Fibroblast of skin of right biceps (primary cell): ENCODE measurements at places on chromosomes 7 and 10.

DNA sequence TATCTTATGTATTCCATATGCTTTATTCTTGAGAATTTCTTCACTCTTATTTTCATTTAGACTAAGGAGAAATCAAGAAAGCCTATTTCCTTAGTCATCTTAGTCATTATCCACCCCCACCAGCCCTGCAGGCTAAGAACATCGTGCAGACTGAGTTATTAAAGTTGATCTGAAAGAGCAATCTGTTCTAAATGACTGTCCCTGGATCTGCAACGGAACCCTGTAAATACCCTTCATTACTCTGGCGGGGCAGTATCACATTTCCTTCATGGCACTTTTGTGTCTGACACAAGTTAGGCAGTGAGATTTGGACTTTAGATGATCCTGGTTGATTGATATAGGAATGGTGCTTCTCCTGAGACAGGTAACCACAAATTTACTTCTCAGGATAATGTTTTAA is 3.5 kb upstream of the MYPN start:
- peak; percentile 91 for DNase-seq

DNA sequence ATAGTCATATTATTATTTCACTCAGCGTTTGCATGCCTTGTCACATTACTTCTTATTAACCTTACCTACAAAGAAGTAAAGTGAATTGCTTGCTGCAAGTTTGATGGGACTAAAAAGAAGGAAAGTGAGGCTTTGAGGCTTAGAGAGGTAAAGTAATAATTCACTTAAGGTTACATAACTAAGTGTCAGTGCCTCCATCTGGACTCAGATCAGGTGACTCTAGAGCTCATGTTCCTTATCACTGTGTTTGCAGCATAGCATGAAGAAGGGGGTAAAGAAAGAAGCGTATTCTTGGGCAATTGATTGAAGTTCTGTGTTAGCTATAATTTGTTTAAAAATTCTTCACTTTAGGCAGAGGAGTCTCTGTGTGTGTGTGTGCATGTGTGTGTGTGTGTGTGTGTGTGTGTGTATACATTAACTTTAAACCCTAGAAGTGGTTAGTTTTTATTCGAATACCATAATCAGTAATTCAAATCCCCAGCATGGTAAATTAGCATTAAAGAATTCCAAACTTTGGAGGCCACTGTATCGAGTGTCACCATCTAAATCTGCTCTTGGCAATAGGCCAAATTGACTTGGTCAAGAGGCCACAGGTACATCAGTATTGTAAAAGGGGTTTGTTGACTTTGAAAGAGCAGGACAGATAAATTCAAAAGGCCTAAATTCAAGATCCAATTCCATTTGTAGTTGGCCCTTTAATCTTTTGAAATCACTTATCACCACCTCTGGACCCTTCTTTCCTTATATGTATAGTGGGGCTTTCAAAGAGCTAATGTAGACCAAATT is 2.2 kb upstream of the PON3 start:
- DNase-seq: no peak

DNA sequence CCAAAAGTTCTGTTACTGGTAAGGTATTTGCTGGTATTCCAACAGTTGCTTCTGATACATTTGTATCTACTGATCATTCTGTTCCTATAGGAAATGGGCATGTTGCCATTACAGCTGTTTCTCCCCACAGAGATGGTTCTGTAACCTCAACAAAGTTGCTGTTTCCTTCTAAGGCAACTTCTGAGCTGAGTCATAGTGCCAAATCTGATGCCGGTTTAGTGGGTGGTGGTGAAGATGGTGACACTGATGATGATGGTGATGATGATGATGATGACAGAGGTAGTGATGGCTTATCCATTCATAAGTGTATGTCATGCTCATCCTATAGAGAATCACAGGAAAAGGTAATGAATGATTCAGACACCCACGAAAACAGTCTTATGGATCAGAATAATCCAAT is 131.0 kb downstream of the AASS start:
- DNase-seq: peak; percentile 16

DNA sequence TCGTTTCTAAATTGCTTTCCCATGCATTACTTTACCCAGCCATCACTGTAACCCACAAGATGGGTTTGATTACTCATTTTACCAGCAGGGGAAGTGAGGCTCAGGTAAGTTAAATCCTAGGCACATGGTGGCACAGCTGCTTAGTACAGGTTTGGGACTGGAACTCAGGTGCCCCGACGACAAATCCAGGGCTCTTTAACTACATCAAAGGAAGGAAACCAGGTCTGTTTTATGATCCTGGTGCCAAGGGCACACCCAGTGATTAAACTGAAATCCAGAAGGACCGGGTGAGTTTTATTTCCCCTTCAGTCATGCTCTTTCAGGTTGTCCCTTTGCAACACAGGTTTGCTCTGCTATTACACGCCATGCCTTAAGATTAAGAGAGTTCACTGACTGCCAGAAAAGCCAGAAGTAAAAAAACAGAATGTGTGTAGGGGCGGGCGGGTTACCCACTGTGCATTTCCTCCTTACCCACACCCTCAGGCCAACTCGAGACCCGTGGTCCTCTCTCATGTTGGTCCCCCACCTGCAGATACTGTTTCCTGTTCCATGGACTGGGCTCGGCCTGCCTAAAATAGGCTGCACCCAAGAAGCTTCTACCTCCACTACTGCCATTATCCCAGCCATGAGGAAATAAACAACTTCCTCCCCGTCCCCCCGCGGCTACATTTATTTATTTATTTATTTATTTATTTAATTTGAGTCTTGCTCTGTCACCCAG is 55.1 kb upstream of the KDM7A start:
- no peak for DNase-seq

- DNase-seq: no peak
Measured at GRCh38 chr7:9796241-9796640, 1177.4 kb upstream of the PHF14 start.

DNA sequence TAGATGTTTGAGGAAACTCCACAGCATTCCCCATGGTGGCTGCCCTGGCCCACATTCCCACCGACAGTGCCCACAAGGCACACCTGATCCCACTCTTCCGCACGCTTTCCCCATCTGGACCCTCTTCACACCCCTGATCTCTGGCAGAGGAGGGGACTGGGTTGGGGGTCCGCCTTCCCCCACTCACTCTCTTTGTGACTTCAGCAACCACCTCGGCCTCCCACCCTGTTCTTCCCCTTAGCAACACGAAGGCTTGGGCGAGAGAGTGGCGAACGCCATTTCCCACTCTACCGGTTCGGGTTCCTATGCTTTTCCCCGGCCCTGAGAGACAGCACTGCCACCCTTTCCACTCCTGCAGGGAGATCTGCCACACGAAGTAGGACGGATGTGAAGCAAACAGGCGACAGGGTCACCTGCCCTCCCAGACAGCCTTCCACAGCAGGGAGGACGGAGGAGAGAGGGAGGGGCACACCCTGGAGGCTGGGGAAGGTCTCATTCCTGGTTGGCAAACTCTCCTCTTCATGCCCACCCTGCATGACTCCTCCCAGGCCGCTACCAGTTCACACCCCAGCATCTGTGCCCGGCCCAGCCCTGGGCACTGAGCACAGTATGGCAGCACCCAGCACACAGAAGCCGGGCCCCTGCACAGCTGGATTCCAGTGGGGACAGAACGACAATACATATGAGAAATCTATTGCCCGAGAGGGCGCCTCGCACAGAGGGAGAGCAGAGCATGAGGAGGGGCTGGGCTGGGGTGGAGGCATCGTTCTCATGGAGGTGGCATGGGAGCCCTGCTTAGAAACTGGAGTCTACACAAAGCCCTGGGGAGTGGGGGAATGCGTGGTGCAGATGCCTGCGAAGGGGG is 93.5 kb downstream of the PAXIP1 start:
- DNase-seq: no peak

DNA sequence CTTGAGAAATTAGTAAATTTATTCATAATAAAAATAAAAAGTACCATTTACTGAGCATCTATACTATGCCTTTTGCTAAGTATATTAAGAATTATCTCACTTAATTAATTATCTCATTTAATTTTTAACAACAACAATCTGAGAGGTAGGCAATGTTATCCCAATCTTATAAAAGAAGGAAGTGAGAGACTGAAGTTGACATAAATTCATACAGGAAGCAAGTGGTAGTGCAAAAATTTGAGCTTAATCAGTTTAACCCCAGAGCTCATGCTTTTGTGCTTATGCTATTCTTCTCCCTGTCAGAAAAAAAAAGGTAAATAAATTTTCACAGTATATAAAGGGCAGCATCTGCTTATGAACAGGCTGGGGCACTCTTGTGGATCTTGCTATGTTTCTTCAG is 2.7 kb upstream of the LIPF start:
- DNase-seq: no peak

GRCh38 chr10:63503395-63503794 is 17.8 kb upstream of the REEP3 start:
- no peak for DNase-seq
